ENCODE measurements at places on chromosomes 4 and X.

DNA sequence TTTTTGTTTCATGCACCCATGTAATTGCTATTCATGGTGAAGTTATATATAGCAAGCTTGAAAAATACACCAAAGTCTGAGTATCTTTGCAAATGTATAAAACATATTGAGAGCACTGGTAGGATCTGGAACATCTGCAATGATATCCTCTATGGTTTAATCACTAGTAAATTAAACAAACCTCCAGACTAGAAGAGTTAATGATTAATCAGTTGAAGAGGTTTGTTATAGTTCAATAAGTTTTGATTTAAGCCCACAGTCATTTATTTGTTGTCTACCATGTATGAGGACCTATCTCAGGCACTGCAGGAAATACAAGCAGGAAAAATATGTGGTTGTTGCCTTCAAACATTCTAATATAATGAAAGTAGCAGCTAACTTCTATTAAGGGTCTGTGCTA, 16.5 kb downstream of the CYBB start:
- DNase-seq: no peak

DNA sequence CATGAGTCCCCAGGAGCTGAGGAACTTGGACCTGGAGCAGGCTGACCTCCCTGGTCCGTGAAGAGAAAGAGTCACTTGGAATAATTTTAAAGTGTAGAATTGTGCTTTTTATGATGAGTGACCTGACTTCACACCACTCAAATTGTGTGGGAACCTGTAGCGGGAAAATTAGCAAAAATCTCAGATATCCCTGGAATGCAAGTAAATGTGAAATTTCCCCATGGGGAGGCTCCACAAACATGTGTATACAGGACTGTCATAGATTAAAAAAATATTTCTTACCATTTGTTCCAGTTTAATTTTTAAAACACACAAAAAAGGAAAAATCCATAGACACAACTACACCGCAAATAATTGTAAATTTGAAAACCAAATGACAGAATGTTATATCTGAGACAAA, 1079.6 kb upstream of the PABPC4L start:
- DNase-seq: no peak

GRCh38 chr4:119823891-119824290, 195.3 kb upstream of the PDE5A start:
- no peak for DNase-seq

DNA sequence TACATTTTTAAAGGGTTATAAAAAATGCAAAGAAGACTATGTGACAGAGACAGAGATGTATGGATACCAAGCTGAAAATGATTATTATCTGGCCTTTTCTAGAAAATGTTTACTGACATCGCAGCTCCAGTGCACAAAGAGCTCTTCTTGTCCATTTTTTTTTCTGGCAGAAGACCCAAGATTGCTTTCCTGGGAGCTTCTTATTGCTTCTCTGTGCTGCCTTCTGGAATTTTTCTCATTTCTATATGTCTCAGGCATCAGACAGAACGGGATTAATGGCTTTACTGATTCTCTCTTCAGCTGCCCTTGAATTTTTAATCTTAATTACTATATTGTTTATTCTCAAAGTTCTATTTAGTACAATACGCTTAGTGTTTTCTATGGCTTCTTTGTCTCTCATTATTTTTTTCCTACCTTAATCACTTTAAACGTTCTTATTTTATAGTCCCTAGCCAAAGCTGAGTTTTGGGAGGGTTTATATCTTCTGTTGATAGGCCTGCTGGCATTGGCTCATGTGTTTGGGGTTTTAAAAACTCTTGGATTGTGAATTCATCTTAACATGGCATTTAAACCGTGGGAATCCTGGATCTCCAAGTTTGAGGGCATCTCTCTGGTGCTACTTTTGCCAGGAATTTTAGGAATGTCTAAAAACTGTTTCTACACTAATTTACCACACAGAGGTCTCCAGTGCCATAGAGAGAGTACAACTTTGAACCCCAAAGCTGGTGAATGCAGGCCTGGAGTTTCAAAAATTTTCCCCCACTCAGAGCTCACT, 138.9 kb upstream of the LNX1 start:
- no peak for DNase-seq

GRCh38 chr4:178063568-178063967, 621.3 kb upstream of the AGA start:
- no peak for DNase-seq
